ENCODE measurements at places on chromosomes 3 and 15.

DNA sequence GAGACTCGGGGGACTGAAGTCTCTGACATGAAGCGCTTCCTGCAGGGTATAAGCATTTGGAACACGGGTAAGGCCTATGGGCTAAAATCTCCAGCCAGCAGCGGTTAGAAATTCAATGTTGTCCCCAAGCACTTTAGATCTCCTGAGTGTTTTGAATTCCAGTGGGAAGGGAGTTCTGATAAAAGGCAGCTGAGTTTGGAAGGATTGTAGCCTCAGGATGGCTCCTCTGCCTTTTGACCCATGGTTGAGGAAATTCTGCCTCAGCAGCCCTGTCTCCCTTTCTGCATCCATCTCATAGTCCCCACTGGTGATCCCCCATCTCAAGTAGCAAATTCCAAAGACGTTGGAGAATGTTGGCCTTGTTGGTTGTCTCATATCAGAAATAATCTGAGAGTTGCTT is 24.2 kb upstream of the HACD2 start:
- DNase-seq, result no peak

DNA sequence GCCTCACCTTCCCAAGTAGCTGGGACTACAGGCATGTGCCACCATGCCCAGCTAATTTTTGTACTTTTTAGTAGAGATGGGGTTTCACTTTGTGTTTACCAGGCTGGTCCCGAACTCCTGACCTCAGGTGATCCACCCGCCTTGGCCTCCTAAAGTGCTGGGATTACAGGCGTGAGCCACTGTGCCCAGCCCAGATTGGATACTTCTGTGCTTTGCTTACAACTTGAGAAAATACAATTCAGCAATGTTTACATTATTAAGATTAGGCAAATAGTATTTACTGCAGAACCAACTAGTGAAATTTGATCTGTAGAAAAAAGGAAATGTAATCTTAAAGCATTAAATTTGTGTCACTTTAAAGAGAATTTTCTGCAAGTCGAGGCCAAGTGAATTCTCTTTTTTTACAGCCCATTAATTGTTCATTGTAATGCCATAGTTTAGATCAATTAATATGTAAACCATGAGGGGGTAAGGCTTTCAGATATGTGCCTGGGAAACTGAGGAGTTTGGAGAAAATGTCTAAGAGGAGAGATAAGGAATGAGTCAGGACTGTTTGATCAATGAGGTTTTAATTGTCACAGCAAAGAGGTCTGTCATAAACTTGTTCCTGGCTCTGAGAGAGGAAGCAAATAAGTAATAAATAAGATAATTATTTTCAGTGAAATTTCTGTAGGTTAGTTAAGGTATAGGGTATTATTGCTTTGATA is 15.3 kb downstream of the PYDC2 start:
- no peak for DNase-seq

DNA sequence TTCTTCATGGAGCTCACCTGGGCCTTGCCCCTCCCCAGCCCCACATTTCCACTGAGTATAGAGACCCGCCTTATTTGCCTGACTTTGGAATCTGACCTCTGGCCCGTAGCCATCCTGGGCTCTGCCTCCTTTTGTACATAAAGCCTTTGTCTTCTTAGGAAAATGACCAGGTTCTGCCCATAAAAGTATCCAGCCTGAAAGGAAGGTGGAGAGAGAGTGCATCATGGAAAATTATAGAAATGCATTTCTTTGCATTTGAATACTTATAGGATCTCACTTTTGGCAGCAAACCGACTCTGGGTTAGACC is 3.6 kb upstream of the SH2D7 start:
- no peak for DNase-seq

DNA sequence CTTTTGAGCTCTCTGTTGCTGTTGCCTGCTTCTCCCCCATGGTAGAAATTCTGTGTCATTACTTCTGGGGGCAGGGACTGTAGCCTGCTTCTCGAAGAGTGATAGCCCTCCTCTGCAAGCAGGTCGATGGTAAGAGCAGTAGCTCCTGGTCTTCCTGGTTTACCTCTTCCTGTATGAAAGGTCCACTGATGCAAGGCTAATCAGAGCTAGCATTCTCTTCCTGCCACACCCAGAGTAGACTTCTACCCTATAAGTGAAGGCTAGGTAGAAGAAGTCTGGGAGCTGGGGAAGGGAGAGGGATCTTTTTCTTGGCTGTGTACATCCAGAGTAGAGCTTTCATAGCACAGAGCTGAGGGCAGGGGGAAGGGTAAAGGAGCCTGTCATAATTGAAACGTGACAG is 357.0 kb downstream of the SQOR start:
- no peak for DNase-seq

DNA sequence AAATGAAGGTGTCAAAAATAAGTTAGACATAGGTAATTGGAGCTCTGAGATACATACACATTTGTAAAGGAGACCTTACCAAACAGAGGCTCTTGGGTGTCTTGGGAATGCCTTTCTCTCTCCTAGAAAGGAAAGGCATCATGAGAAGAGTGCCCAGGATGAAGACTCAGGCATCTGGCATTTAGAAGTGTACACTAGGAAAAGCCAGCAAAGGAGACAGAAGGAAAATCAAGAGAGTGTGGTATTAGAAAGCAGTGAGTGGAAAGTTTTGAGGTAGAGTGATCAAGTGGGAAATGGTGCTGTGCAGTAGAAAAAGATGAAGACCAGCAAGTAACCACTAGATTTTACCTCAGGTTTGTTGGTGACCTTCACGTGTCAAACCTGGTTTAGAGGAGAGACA is 16.1 kb downstream of the UBE2E1 start:
- DNase-seq, result no peak

GRCh38 chr3:132659000-132659364 is 627 bp downstream of the ACAD11 start:
- DNase-seq, result peak; percentile 24

DNA sequence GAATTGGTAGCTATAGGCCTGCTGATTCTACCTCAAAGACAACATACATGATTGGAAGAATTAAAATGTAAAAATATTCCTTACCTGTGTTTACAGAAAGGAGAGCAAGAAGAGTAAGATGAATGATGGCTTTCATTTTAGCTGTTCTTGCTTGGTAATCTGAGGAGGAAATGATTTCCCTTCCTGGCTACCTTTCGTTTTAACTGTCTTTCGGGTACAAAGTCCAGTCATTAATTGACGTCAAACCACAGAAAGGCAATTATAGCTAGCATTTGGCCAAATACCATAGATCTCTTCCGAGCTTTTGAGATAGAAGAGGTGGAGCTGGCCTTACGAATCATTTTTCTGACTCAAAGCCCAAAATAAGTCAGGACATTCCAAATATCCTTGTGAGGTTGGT is at the start of gene MUC13:
Gene MUC13, minus strand, starts transcription at position 175 of the 400 bp plus-strand sequence. Its CDS starts 39 bp downstream, at position 136.
- no peak for DNase-seq

GRCh38 chr15:85725564-85725963 is 69.2 kb downstream of the KLHL25 start:
- DNase-seq, result no peak

Data from GM03348 (cell line).